ENCODE measurements at places on chromosomes 7 and 10.
A peak's percentile ranks its signal among the peaks of the same experiment; 100 is the strongest.

GRCh38 chr10:90319188-90319914 is 538.5 kb downstream of the HTR7 start:
- no peak for DNase-seq

DNA sequence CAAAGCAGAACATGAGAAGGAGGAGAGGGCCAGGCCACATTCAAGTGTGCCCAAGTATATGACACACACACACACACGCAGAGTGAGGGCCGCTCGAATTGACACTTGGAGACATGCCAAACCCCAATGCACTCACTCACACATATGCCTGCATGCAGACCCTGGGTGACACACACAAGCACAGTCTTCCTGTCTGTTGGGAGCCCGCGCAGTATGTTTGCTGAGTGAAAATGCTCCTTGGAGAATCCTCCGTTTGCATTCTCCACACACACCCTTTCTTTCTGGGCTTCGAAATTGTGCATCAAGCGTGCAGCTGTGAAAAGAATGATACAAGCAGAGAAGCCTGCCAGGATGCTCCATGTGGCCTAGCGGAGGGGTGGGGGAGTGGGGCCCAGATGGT is 120.9 kb downstream of the PLXNA4 start:
- DNase-seq = no peak

DNA sequence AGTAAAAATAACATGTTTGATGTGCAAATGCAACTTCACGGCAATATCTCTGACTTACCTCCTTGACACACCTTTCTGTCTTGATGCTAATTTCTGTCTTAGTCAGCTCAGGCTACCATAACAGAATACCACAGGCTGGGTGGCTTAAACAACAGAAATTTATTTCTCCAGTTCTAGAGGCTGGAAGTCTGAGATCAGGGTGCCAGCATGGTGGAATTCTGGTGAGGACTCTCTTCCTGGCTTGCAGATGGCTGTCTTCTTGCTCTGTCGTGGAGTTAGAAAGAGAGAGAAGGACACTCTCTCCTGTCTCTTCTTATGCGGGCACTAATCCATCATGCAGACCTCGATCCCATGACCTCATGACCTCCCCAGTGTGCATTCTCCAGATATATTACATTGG is 134.9 kb downstream of the VTI1A start:
- DNase-seq = no peak

DNA sequence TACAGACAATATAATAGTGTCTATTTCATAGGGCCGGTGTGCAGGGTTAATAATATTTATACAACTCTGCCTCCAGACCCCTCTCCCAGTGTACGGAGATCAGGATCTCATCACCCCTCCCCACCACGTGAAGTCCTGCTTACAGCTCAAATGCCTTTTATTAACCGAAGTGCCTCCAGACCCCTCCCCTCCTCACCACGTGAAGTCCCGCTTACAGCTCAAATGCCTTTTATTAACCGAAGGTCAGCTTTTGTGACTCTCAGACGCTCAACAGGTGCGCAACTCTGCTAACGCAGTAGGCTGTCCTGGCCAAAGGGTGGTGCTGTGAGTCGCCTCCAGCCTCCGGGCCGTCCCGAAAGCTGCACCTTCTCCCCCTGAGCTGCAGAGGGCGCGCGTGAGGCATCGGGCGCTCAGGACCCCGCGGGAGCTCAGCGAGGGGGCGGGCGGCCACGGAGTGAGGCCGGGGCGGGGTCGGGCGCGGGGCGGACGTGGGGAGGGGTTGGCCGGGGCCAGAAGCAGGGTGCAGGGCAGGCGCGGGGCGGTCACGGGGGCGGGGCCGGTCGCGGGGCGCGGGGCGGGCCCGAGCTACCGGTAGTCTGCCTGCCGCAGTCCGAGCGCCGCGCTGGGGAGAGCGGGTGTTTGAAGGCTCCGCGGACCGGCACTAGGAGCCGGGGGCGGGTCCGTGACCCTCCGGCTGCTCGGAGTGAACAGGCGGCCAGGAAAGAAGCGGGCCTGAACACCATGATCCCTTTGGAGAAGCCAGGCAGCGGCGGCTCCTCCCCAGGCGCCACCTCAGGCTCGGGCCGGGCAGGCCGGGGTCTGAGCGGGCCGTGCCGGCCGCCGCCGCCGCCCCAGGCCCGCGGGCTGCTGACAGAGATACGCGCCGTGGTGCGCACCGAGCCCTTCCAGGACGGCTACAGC is at the start of gene STK17A:
Gene STK17A, plus strand, starts transcription at position 606 of the 921 bp plus-strand sequence. Its CDS starts 136 bp downstream, at position 742.
- peak; percentile 94 for DNase-seq

DNA sequence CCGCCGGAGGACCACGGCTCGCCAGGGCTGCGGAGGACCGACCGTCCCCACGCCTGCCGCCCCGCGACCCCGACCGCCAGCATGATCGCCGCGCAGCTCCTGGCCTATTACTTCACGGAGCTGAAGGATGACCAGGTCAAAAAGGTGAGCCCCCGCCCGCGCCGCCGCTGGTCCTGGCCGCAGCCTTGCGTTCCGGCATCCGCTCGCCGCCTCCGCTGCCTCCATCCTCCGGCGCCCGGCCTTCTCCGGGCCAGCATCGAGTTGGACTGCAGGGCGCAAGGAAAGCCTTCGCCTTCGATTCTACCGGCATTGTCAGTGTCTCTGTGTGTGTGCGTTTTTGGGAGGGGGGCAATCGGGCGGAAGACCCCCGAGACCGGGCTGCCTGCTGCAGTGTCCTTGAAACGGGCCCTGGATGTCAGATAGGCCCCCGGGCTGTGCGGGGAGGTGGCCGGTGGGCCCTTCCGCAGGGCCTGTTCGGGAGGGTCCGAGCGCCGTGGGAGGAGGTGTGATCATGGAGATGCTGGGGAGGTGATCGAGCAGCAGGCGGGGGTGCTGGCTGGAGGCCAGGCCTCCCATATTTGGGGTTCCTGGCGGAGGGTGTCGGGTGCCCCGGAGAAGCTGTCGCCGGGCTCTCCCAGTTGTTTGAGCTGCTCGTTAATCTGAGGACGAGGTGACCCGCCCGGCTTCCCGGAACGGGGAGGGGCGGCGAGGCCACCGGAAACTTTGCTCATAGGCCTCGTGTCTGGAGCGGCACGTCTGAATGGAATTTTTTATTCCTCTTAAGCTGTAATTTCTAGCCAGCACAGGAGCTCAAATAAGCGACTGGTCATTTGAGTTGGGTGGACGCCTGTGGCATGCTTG is 40.8 kb downstream of the HK1 start:
- DNase-seq = peak; percentile 56

GRCh38 chr7:134329614-134330346 is 13.1 kb upstream of the SLC35B4 start:
- no peak for DNase-seq

DNA sequence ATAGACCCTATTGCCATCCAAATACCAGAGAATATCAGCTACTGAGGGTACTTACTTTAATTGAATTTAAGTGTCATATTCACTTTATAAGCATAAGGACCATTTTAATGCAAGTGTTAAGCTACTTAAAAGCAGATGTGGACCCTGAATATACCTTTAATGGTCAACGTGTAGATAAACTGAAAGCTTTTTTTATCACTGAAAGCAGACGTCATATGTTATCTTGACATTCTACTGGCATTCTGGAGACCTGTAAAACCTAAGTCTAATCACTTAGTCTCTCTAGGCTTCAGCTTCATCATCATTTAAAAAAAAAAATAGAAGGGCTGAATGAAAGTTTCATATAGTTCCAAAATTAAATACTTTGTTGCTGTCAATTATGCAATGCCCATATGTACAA is 116.5 kb downstream of the ELAPOR2 start:
- DNase-seq = no peak

DNA sequence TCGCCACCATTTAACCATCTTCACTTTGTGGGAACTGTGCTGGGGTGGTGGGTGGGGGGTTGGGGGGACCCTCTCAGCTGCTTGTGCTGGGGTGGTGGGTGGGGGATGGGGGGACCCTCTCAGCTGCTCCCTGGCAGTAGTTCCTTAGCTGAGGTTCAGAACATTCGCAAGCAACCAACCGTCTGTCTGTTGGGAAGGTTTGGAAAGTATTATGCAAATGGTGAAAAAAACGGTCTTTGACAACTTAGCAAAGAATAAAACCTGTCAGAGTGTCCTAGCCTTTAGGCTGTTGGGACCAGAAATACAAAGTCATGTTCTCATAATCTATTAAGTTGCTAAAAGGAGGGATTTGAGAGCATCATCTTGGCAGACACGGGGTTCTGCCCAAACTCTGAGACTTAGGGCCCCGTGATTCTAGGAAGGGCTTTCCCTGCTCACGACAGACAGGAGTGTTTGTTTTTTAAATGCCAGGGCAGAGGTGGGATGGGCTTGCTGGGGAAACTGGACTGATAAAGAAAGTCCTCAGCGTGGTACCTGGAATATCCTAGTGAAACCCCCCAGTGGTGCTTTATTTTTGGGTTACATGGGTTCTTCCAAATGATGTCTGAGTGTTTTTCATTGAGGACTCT is 14.1 kb upstream of the SRGN start:
- DNase-seq = no peak

GRCh38 chr10:72445851-72446250 is 91.1 kb upstream of the DNAJB12 start:
- no peak for DNase-seq

All from stimulated activated CD8-positive, alpha-beta memory T cell treated with anti-CD3 and anti-CD28 coated beads, Interleukin-7, amount 100 ng/mL, for 1 hour (primary cell).